Tibial artery (tissue), 4 donors: ENCODE measurements at places on chromosomes 11 and 22.

- no peak for DNase-seq
Observed at GRCh38 chr22:39452740-39453040, 4.1 kb upstream of the MGAT3 start.

- no peak for DNase-seq
Observed at GRCh38 chr11:57260937-57261783, 24.1 kb upstream of the APLNR start.

DNA sequence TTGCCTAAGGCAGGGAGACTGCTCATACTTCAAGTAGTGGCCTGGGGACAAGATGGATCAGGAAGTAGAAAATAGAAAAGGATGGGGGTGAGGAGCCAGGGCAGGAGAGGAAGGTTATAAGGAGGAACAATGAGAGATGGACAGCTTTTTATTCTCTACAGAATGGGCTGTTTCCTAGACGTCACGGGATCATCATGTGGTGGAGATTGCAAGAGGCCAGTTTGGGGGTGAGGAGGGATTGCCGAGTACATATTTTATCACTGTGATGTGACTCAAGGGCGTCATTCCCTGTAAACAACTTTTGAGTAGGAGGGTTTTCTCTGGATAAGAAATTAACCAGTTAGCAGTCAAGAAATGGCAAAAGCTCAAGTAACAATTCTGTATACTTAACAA lies 406.3 kb downstream of the ETS1 start:
- DNase-seq = no peak

DNA sequence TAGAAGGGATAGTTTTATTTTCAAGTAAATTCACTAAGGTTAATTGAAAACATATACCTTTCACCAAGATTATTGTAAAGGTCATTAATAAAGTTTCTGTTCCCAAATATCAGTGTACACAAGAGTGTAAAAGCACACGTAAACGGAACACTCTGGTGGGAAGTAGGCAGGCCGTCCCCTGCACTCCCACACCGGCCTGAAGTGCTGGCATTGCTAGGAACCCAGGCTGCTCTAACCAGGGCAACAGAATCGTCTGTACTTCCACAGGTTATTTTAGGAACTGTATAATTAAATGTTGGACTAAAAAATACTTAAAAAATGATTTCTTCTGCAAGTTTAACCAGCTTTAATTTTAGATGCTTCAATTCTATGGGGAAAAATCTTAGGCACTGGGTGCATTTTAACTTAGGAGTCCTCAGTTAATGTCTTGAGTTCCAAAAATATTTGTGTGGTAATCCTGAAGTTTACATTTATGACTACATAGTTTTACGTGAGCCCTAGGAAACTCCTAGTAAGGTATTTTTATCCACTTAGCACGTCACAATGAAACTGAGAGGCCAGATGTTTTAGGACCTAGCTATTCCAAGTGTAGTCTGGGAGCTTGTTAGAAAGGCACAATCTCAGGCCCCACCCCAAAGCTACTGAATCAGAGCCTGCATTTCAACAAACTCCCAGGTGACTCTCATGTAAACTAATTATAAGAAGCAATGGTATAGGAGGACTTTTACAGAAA lies 31.2 kb downstream of the KMT5B start:
- DNase-seq = no peak

GRCh38 chr11:67289651-67290479 lies 762 bp downstream of the ANKRD13D start:
- DNase-seq = no peak

DNA sequence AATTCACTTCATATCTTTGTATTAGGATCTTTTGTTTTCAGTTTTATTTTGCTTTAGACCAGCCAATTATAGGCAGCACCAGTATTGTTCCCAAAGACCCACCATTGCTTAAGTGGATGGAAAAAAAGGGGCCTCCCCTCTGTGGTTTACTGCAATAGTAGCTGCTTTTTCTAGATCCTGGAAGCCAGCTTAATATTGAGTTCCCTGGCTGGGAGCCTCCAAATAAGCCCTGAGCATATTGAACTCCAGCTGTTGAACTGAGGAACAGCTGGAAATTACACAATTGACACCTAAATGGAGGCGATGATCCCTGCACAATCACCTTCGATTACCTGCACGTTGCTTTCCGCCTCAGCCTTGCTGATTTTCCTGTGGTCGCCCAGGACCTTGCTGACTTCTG lies 576.0 kb downstream of the SOX6 start:
- no peak for DNase-seq

DNA sequence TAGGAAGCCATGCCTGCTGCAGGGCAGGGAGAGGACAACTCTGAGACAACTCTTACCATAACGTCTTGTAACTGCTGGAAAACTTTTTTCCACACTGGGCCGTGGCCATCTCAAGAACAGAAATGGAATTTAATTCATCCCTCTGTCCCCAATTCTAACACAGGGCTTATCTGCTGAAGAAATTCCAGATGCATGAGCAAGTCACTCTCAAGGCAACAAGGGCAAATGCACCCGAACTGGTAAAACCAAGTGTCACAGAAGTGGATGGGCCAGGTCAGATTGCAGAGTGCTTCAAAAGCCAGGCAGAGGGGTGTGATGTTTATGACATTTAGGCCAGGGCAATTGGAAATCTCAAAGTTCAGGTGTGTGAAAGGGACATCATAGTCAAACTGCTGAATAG lies 7.4 kb downstream of the SMPD1 start:
- DNase-seq = peak; percentile 28

- peak; percentile 65 for DNase-seq
Observed at GRCh38 chr11:108697872-108698473, 33.1 kb downstream of the DDX10 start.

GRCh38 chr11:66880496-66881450 lies 23.9 kb downstream of the LRFN4 start:
- DNase-seq = no peak

- no peak for DNase-seq
Observed at GRCh38 chr11:63507511-63507910, 1.6 kb downstream of the LGALS12 start.

- no peak for DNase-seq
Observed at GRCh38 chr11:707817-708420, 1.9 kb downstream of the EPS8L2 start.

DNA sequence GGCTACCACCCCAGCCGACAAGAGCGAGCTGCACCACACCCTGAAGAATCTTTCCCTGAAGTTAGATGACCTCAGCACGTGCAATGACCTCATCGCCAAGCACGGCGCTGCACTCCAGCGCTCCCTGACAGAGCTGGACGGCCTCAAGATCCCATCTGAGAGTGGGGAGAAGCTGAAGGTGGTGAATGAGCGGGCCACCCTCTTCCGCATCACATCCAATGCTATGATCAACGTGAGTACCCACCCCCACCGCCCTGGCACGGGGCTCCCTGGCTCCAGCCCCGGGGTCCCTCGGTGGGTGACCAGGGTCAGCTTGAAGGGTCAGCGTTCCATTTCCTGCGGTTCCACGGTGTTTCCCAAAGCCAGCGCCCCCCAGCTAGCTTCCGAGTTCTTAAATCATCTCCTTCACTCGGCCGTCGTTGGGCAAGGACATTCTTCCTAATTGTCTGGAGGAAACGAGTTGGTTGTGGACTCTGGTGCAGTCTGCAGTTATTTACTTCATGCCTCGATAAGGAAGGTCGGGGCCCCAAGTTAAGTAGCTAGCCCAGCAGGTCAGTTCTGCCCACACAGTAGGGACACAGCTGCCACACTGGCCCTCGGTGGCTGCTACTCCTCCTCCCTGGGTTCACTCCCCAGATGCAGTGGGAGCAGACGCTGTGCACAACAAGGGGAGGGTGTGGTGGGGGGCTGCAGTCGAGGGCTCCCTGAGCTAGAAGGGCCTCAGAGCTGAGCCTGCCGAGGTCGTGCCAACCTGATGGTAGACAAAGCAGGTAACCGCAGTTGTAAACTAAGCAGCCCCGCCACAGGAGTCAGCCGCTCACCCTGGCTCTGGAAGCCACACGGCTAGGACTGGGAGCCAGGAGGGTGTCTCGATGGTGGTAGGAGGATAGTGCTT lies 97.9 kb downstream of the MORC2 start:
- DNase-seq = peak; percentile 49

DNA sequence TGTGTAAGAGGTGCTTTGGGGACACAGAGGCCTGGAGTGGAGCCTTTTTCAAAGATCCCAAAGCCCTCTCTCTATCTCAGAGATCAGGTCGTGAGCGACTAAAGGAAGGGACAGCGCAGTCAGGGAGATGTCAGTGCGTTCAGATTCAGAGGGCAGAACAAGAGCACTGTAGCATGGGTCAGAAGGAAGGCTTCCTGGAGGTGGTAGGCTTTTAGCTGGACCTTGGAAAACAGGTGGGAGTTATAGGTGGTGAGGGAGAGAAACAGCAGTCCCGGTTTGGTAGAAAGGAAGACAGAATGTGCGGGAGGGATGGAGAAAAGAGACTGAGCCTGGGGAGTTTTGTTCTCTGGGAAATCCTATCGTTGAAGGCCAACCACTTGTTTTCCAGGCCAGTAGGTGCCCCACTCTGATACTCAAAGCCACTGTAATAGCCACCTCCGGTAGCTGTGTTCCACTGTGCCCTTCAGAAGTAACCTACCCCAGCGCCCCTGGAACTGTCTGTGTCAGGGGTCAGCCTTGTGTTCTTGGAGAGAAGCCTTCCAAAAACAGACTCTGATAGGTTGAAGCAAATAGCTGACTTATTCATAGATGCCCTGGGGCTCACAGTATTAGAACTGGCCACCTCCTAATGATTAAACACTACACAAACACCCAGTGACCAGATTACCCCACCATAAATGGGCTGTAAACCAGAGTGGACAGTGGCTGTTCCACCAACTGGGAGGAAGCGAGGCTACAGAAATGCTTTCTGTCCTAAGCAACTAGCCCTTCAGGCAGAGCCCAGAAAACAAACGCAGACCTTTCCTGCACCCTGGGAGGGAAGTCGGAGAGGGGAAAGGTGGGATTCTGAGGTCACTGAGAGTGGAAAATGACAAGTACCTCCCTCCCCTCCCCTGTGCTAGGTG lies 157.7 kb downstream of the DBX1 start:
- DNase-seq = no peak

DNA sequence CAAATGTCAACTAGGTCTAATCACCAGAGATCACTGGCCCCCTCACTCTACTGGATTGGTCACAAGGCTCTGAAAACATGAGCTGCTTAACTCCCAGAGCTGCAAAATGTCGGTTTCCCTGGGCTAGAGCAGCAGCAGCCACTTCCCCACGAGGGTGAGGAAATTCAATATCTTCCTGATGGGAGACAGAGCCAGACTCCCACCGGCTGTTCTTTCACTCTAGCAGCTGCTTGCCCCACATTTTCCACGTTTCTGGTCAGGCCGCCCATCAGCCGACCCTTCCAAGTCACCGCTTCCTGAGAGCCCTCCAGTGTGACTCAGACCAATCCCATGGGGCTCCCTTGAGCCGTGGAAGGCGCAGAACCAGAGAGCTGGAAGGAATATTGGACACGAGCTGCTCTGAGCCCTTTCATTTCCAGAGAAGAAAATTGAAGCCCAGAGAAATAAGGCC lies 227.0 kb downstream of the ADAMTS15 start:
- DNase-seq = peak; percentile 95

DNA sequence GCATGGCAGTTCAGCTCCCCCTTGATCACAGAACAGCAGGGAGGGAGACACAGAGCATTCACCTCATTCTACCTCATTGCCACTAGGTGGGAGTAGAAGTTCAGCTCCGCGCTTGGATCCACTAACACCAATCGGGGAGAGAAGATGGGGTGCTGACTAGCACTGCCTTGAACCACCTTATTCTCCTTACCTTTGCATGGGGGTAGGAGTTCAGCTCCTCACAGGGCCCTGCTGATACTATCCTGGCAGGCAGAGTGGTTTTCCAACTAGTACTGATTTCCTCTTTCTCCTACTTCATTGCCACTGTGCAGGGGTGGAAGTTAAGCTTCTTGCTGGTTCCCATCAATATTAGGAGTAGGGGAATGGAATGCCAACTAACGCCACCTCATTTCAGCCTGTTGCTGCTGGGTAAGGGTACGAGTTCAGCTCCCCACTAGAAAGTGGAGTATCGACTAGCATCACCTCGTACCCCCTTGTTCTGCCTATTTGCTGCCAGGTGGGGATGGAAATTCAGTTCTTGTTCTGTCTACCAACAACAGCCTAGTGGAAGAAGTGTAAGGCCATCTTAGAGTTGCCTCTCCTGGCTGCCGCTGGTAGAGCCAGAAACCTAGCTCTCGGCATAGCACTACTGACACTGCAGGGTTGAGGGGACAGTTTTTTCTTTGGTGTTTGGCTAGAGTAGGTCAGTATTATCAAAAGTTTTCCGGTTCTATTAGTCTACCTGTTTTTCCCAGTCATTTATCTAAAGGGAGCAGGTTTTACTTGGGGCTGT lies 550.9 kb upstream of the CCDC90B start:
- no peak for DNase-seq

GRCh38 chr11:70952191-70952590 lies 300.2 kb downstream of the SHANK2 start:
- no peak for DNase-seq

DNA sequence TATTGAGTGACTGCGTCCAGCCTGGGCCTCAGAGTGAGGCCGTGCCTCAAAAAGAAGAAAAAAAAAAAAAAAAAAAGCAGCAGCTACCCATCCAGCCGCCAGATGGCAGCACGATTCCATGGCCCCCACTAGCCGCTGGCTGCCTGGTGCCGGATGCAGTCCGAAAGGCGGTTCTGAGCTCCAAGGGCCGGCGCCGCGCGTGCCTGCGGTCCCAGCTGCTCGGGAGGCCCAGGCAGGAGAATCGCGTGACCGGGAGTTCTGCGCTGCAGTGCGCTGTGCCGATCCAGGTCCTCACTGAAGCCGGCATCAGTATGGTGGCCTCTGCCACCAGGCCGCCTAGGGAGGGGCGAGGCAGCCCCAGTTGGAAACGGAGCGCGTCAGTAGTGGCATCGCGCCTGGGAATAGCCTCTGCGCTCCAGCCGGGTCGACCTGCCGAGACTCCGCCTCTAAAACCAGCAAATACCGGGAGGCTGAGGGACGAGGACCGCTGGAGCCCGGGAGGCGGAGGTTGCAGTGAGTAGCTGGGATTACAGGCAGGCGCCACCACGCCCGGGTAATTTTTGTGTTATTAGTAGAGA lies 19.3 kb downstream of the SCARF2 start:
- peak; percentile 93 for DNase-seq
